ENCODE measurements at places on chromosomes 16 and 17.

- DNase-seq = no peak
Observed at GRCh38 chr17:58394534-58395223, 22.7 kb downstream of the RNF43 start.

- peak; percentile 96 for DNase-seq
Observed at GRCh38 chr16:28823873-28824716, 1.3 kb downstream of the ATXN2L start.

DNA sequence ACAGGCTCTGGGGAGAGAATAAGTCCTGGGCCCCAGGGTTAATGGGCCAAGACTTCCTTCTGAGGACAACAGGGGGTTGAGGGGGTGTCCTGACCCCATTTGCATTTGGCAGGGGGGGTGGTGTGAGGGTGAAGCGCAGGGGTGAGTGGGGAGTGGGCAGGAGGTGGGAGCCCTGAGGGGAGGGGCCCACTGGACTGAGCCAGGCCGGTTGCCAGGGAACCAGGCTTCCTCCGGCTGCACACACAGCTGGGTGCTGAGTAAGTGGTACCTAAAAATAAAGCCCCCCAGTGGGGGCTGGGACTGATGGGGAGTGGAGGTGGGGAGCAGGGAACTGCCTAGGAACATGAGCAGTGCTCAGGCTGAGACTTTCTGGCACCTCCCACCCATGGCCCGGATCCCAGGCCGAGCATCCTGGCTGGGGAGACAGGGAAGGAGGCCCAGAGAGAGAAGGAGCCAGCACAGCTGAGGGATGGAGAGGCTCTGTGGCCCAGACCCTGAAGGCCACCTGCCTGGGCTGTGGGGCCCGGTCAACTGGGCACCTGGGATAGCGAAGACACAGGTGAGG lies 7.5 kb upstream of the RASD1 start:
- DNase-seq = no peak

- peak; percentile 35 for DNase-seq
Observed at GRCh38 chr16:30112197-30113030, 923 bp downstream of the GDPD3 start.

- no peak for DNase-seq
Observed at GRCh38 chr17:82979718-82980117, 99.7 kb upstream of the METRNL start.

DNA sequence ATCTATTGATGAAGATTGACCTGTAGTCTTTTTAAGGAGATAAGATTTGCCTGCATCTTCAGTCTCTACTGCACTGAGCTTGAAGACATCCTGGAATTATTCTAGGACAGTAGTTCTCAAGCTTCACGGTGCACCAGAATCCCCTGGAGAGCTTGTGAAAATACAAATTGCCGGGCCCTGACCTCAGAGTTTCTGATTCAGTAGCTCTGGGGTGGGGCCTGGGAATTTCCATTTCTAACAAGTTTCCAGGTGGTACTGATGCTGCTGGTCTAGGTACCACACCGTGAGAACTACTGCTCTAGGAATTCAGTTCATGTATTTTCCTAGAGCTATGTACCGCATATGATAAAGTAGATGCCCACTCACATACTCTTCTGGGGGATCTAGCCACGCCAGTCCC lies 246.1 kb downstream of the HS3ST3B1 start:
- no peak for DNase-seq

All from activated CD8-positive, alpha-beta memory T cell treated with anti-CD3 and anti-CD28 coated beads for 1 hour (primary cell).